ENCODE measurements at places on chromosomes 1 and 21.

- peak; percentile 51 for DNase-seq
These were observed 501.0 kb downstream of the SETD4 start for GRCh38 chr21:35559128-35559828.

DNA sequence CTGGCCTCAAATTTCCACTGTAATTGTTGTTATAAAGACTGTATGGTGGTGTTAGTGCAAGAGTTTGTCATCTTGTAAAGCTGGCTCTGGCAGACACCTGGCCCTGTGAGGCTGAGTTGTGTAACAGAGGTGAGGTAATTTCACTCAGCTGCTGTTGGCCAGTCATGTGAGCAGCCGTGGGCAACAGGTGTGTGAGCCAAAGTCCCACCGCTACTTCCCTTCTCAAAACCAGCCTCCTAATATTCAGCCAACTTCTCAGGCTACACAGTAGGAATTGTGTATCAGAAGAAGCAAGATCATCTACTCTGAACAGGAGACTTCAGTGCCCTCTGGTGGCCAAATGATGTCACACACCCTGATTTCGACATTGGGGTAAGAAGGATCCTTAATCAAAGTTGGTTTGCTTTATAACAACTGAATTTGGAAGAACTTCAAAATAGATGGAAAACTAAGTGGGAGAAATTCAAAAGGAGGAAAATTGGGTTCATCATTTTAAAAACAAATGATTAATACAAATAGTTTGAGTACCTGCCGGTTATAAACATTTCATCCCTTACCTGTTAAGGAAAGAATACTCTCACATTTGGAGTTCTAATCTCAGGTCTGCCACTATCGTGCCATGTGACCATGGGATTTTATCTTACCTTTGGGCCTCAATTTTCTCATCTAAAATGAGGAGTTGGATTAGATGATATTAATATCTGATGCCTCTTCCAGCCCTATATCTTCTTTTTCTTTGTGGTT lies 2.6 kb upstream of the CREG1 start:
- peak; percentile 79 for DNase-seq

DNA sequence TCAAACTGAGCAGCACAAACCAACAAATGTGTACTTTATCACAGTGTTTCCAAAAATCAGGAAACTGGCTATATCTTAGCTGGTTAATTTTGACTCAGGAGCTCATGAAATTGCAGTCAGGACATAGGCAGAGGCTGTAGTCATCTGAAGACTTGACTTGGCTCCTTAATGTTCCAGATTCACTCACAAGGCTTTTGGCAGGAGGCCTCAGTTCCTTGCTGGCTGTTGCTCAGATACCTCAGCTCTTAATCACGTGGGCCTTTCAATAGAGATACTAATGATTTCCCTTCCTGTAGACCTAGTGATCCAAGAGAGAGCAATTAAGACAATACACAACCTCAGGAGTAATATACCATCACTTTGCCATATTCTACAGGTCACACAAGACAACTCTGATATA lies 537.7 kb downstream of the BRINP3 start:
- DNase-seq, result no peak

DNA sequence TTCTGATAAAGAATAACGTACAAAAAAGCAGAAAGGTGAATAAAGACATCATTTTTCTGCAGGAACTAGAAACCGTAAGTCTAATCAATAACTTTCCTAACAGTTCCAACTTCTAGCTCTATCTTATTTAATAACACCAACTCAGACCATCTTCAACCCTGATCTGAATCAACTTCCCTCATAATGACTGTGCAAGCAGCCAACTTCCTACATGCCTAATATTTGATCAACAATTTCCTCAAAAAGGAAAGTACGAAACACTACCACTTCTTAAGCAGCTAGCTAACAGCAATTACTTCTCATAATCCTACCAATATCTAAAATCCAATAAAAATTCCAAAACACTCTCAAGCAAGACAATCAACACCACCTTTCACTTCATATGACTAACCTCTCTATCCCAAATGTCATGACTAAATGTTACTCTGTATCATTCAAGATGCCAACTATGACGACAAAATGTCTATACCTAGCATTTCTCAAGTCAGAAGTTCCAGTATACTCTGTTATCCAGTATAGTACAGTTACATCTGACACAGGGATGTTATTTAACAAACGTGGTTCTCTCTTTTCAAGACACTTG lies 1.7 kb downstream of the COP1 start:
- DNase-seq, result peak; percentile 3

DNA sequence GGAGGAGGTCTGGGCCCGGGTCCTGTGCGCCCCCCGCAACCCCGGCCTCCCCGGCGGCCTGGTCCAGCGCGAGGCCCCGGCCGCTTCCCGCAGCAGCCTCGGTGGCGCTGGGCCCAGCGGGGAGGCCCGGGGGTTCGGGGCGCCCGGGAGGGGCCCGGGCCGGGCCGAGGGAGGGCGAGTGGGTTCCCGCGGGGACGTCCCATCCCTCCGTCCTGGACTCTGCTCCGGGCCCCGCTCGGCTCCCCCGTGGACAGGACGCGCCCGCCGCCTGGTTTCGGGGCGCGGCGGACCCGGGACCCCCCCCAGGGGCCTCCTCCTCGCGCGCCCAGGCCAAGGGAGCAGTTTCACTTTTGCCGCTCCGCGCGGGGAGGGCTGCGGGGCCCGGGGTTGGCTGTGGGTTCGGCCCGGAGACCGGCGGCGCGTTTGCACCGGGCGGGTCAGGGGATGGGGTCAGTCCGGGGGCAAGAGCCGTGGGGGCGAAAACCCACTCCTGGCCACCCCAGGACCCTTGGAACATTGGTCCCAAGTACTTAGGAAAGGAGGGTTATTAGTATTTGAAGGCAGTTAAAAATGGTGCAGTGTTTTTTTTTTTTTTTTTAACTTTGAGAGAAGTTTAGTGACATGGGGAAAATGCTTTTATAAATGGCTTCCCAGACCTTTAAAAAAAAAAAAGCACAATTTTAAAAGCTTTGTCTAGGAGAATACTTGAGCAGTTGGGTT lies 677 bp downstream of the AGPAT3 start:
- DNase-seq, result no peak

GRCh38 chr1:216641669-216642460 lies 81.4 kb downstream of the ESRRG start:
- DNase-seq, result no peak

GRCh38 chr1:234647245-234647644 lies 37.3 kb upstream of the IRF2BP2 start:
- no peak for DNase-seq

DNA sequence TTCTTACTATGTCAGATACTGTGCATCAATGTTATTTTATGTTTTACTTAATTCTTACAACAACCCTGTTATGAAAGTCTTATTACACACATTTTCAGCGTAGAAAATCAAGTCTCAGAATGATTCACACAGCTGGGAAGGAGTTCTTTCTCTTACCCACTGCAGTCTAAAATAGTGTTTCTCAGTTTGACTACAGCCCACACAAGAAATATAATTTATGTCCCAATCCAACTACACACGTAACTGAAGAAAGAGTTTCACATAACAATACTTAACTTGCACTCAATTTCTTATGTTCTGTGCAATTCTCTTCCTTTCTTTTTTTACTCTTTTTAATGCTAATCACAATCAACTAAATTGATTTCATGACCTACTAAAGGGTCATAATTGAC lies 252.8 kb upstream of the ADGRL2 start:
- no peak for DNase-seq

DNA sequence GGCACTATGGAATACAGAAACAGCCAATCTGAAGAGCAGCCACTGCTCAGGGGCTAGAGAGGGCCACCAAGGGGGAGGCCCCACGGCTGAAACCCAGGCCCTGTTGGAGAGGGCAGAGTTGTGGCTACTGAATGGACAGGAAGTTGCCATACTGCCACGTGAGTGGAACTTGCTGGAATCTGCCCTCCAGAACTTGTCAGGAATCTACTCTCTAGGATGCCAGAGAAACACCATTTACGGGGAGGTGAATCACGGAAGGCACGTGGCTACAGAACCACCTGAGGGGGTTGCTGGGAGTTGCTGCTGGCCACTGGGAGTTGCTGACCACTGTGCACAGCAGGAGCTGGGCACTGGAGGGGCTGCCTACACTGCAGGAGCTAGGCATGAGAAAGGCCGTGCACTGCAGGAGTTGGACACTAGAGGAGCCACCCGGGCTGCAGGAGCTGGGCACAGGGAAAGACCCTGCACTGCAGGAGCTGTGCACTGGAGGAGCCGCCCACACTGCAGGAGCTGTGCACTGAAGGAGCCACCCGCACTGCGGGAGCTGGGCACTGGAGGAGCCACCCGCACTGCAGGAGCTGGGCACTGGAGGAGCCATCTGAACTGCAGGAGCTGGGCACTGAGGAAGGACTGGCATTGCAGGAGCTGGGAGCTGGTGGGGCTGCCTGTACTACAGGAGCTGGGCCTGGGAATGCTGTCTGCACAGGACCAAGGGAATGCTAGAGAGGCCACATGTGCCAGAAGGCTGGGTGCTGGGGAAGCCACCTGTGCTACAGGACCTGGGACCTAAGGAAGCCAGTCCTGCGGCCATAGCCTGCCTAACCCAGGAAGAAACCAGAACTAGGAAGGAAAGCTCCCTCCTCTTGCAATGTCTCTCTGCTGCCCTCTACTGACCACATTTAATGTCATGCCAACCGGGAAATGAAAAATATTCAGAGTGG lies 343.4 kb downstream of the MATN1 start:
- DNase-seq, result peak; percentile 79

DNA sequence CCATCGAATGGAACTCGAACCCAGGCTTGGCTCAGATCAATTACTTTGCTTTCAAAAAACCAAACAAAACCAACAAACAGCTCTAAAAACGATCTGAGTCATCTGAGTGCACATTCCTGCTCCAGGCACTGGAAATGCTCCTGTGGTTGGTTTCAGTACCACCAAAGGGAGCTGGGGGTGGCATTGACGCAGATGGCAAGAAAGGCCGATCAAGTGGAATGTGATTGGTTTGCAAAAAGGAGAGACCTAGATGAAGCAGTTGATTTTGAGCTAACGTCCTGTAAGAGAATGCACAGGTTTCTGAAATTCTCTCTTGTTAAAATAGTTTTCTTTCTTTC lies 39.5 kb downstream of the PIK3CD start:
- peak; percentile 48 for DNase-seq

- DNase-seq, result no peak
These were observed 10.9 kb downstream of the S100PBP start for GRCh38 chr1:32828341-32828740.

GRCh38 chr1:181089017-181089675 lies 646 bp downstream of the IER5 start:
- DNase-seq, result no peak

DNA sequence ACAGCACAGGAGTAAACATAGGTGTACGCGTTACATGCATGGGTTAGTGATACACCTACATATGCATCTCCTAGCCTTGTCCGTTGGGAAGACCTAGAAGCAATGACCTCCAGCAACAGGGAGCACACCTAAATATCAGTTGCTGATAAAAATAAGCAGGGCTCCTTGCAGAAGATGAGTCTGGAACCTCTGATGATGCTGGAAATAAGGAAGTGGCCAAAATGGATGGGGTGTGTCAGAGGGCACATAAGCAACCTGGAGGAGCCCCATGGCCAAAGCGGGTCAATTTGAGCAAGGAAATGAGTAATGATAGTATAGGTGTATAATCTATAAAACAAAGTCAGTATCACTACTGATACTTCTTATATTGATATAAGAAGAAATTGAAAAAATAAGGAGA lies 13.7 kb downstream of the ADARB1 start:
- DNase-seq, result no peak

- DNase-seq, result no peak
These were observed 105.5 kb downstream of the TOMM20 start for GRCh38 chr1:235022981-235023710.

DNA sequence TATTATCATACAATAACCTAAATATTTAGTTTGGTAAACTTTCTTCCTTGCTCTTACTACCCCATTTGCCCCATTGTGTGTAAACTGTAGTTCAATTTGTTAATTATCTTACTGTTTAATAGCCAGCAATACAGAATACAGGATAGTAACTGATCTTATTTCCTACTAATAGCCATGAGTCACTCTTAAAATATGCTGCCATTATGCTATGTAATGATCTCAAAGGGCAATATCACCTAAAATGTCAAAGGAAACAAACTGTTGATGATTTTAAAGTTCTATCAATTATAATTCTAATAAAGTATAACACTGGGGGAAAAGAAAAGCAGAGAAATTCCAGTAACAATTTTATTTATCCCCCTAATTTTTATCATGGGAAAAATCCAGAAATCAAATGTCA lies 4.3 kb downstream of the SLC30A1 start:
- no peak for DNase-seq

DNA sequence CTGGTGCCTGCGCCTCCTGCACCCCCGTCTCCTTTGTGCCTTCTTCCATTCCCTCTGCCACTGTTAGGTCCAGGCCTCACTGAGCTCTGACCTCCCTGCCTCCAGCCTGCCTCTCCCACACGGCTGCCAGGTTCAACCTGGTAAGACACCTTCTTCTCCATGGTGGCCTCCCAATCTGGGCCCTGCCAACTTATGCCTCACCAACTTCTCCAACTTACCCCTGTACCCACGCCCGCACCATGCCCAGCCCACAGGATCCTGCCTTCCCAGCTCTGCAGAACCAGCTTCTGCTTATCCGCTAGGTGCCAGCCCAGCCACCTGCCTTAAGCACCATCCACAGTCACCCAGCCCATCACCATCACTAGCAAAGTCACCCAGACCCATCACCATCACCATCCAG lies 37.2 kb downstream of the PDE9A start:
- DNase-seq, result no peak

- DNase-seq, result no peak
These were observed 406.1 kb downstream of the RPS6KC1 start for GRCh38 chr1:213457186-213457585.

- DNase-seq, result no peak
These were observed 1.3 kb downstream of the CERS2 start for GRCh38 chr1:150973258-150973835.

- no peak for DNase-seq
These were observed 110.5 kb upstream of the COA6 start for GRCh38 chr1:234262754-234263105.

GRCh38 chr1:119778886-119779560 lies 10.3 kb upstream of the HMGCS2 start:
- no peak for DNase-seq

- DNase-seq, result no peak
These were observed 86.6 kb downstream of the ZBTB18 start for GRCh38 chr1:244137725-244138124.

GRCh38 chr1:190754666-190755065 lies 277.0 kb upstream of the BRINP3 start:
- peak; percentile 4 for DNase-seq

DNA sequence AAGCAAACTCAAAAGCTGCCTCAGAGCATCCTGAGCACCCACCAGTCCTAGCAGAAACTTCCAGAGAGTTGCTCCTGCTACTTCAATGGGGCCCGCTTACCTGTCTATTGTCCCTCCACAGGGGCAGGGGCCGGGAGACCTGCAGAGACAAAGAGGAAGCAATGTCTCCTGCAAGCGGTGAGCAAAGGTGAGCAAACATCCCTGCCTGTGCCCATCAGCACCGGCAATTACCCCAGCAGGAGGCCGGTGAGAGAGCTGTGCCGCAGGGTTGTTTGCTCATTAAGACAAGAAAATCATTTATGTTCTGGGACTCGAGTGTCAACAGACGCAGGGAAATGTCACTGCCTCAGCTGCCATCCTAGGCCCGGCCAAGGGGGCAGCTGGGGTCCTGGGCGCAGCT lies 53.8 kb upstream of the TARDBP start:
- no peak for DNase-seq

All from HTR-8/SVneo (cell line).